ENCODE measurements at places on chromosomes 3 and 15. TPM values are rescaled to one million over a fixed set of nuclear protein-coding genes. Genes with fewer than 3 reads are reported as not detected.
A peak's percentile ranks its signal among the peaks of the same experiment; 100 is the strongest.

The CACNA1D gene
- 1.5 TPM for total RNA-seq

DNA sequence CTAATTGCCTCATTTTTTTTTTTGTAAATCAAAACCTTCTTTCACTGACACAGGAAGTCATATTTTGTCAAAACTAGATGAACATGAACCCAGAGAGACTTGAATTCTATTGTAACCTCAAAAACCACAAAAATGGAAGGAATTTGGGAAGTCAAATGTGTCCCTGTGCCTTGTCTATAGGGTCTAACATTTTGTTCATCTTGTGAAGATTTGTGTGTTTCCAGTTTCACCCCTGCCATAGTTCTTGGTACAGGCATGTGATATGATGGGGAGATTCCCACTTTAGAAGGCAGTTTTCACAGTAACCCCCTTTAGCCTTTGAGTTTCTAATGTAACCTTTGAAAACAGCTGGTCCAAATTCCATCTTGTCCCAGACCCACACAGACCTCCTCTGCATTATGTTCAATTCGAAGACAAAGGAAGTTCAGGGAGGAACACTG lies 318.5 kb upstream of the ADAMTS9 start:
- peak; percentile 54 for DNase-seq

- DNase-seq: no peak
These were observed 143.4 kb downstream of the EBLN2 start for GRCh38 chr3:73204841-73205240.

DNA sequence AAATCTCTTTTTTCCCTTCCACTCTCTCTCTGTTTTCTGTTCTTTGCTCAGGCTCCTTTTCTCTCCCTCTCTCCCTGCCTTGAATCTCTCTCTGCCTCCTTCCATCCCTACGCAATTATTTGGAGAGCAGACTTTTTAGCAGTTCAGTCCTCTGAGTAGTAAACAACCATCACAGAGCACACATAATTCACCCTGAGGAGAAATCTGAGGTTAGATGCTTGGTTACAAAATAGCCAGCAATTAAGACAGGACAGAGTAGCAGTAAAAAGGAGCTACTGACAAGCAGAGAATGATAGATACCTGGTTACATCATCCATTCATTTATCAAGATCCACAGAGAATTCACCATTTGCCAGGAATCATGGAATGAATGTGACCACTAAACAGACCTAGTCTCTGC lies 25.5 kb downstream of the SLC9A9 start:
- no peak for DNase-seq

DNA sequence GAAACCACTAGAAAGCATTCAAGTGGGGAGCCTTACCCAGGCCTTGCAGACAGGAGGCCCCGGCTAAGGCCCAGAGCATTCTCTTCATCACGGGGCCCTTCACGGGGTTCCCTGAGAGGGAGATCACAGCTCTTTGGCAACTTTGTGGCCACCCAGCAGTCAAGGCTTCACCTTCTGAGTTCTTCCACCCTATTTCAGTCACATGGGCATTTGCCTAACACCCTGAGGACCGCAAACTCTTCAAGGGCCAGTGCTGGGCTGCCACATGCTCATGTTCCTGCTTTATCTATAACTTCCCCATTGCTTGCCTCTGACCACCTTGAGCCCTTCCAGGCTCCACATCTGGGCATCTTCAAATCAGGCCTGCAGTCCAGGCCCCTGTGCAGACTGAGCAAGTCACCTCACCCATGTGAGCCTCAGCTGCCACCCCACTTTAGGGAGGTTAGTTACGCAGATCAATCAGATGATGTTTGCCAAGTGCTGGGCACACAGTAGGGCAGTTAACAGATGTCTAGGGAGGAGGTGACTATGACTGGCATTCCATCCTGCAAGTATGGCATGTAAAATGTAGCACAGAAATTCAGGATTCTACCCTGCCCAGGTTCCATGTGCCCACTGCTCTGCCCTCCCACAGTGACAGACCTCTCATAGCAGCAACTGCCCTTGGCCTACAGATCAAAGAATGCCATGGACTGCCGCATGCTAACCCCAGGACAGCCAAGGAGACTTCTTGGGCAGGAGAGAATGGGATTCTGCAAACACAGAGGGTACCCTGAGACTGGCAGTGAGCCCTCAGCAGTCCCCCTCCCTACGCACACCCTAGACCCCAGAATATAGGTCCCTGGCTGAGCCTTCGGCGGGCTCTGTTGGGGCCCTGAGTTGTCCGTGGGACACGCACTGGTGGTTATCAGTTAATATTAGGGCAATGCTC lies 37.6 kb upstream of the ZNF710 start:
- DNase-seq: no peak

GRCh38 chr3:44981220-44981619 lies 5.2 kb downstream of the EXOSC7 start:
- DNase-seq: peak; percentile 29

- no peak for DNase-seq
These were observed 60.6 kb downstream of the TCF12 start for GRCh38 chr15:56978898-56979662.

- no peak for DNase-seq
These were observed 25.3 kb downstream of the LPP start for GRCh38 chr3:188179006-188179966.
